T-helper 2 cell (primary cell): ENCODE measurements at places on chromosomes 12 and 14.

DNA sequence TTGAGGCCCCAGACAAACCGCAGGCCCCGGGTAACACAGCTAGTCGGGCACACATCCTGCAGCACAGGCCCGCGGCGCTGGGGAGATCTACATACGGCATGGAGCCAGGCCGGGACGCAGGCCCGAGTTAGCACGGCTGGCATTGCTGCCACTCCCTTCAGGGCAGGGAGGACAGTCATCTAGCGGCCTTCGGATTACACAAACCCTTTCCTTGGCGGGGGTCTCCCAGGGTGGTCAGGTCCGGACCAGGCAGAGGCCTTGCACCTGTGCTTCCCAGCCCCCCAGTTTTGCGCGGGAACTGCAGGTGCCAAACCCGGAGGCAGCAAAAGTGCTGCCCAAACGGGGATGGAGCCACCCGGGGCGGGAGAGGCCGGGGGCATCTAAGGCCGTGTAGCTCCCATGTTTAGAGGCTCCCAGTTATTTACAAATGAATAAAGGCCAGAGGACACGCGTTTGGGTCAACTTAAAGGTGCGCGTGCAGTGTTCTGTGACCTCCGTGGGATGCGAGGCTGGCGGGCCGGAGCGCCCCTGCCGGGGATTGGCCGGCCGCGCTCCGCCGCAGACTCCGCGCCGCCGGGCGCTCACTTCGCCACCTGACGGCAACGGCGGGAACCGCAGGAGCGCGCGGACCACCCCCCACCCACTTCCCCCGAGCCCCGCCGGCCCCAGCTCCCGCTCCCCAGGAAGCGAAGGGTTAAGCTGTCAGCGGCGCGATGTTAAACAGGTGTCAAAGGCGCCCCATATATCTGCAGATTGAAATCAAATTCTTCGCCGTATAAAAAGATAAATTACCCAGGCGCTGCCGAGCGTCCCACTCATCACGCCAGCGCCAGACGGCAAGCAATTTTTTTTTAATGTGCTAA lies 18.1 kb downstream of the VSX2 start:
- peak; percentile 40 for DNase-seq

DNA sequence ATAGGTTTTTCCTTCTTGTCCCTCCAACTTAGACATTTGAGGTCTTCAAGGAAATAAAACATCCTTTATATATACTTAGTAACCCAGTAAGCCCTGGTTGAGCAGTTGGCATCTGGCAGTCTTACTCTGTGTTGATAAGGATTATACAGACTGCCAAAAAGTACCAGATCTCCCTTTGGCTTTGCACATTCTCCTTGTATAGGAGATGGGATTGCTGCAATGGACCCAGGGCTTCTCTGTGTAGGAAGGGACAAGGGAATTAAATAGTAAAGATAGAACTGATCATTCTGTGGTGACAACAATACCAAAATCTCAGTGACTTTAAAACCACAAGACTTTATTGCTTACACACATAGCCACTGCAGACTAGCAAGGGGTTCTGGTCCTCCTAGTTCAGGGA lies 180.1 kb upstream of the CCDC196 start:
- DNase-seq = no peak

- no peak for DNase-seq
Observed at GRCh38 chr12:70043490-70044138, 199.6 kb upstream of the CNOT2 start.

GRCh38 chr12:31219521-31219920 lies 106.4 kb downstream of the SINHCAF start:
- no peak for DNase-seq

GRCh38 chr14:101889366-101889765 lies 75.0 kb upstream of the DYNC1H1 start:
- no peak for DNase-seq

- no peak for DNase-seq
Observed at GRCh38 chr12:50599366-50600095, 94.7 kb downstream of the DIP2B start.

DNA sequence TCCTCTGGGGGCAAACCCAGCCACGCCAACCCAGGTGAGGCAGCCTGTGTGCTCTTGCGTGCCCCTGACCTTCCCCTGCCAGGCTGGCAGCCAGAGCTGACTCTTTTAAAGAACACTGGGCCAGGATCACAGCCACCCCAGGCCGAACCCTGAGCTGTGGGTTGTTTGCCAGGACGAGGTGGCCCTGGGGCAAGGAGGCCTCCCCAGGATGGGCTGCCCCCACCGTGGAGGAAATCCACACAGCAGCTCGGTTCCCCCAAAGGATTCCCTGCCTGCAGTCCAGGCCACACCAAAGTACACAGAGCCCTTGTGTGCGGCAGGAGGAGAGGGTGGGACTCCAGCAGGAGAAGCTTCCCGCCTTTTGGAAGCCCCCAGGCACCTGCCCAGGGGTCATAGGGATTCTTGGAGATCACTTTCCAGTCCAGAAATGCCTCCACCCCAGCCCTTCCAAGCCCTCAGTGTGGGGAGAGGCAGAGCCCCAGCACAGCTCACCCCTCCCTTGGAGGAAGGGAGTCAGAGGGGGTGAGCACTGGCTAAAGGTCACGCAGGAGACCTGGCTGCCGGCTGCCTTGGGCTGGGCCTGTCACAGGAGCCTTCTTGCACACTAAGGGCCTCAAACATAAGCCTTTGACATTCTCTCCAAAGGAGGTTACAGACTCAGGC lies 115.6 kb downstream of the CALM1 start:
- no peak for DNase-seq

GRCh38 chr12:80625051-80625450 lies 82.4 kb upstream of the MYF6 start:
- DNase-seq = no peak

- no peak for DNase-seq
Observed at GRCh38 chr12:72676556-72676955, 404.4 kb downstream of the TRHDE start.

GRCh38 chr12:116043659-116044535 lies 233.6 kb downstream of the MED13L start:
- DNase-seq = no peak

DNA sequence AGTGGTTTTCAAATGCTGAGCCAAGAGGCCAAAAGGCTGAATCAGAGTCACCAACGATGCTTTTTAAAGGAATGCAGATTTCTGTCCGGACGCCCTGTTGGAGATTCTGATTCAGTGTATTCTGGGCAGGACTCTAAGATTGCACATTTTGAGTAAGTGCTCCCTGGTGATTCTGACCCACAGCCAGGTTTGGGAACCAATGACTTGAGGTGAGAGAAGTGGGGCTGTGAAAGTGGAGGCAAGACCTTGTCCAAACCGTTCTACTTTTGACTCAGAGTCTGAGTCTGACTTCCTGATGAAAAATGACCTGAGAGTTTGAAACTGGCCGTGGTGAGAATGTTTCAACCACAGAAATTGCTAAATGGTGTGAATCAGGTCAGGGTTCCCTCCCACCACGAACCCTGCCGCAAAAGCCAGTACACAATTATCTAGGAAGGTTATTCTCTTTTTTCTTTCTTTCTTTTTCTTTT lies 90.2 kb downstream of the NTN4 start:
- DNase-seq = no peak

DNA sequence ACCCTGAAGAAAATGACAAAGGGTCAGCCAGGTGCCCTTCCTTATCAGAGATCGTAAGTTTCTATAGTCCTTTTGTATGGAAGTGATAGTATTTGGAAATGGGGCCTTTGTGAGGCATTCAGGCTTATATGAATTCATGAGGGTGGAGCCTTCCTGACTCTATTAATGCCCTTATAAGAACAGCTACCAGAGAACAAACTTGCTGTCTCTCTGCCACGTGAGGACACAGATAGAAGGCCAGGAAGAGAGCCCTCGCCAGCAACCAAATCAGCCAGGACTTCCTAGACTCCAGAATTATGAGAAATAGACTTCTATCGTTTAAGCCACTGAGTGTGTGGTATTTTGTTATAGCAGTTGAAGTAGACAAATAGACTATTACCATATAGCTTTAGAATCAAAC lies 36.7 kb downstream of the TRMT5 start:
- DNase-seq = no peak
